ENCODE measurements at places on chromosomes 1 and 21. TPM values are rescaled to one million over a fixed set of nuclear protein-coding genes. Genes with fewer than 3 reads are reported as not detected.

- H3K27me3 ChIP-seq, result no peaks in the 10 kb centered on the region
- no peak for DNase-seq
- H3K4me3 ChIP-seq, result no peak overlapping the region
- H3K27ac ChIP-seq, result no peak overlapping the region
These were observed 69.2 kb downstream of the UMODL1 start for GRCh38 chr21:42140196-42140934.

DNA sequence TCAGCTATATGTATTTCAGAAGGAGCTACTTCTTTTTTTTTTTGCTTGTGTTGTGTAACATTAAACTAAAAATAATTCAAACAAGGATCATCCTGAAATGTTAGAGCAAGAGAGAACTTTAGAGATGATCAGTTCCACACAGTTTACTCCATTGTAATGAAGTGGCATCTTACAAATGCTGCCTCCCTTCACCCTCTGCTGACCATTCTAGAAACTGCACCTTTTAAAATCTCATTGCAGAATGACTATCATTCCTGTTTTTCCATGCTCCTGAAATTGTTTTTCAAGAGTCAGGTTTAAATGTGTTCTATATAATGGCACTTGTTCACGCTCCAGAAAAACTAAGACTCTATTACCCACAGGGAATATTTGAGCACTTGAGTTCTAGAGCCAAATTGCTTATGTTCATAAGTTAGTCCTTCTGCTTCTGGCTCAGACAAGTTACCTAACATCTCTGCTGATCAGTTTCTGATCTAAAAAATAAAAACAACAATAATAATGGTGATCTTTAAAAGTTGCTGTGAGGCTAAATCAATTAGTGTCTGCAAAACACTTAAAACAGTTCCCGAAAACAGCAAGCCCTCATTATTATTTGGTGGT is 21.5 kb upstream of the SLC44A5 start:
- no peaks in the 10 kb centered on the region for H3K4me1 ChIP-seq
- H3K36me3 ChIP-seq, result no peaks in the 10 kb centered on the region
- no peaks in the 10 kb centered on the region for H3K27me3 ChIP-seq
- DNase-seq, result peak; percentile 43

Gene MRPL37
- polyA plus RNA-seq, result 29.4 TPM

DNA sequence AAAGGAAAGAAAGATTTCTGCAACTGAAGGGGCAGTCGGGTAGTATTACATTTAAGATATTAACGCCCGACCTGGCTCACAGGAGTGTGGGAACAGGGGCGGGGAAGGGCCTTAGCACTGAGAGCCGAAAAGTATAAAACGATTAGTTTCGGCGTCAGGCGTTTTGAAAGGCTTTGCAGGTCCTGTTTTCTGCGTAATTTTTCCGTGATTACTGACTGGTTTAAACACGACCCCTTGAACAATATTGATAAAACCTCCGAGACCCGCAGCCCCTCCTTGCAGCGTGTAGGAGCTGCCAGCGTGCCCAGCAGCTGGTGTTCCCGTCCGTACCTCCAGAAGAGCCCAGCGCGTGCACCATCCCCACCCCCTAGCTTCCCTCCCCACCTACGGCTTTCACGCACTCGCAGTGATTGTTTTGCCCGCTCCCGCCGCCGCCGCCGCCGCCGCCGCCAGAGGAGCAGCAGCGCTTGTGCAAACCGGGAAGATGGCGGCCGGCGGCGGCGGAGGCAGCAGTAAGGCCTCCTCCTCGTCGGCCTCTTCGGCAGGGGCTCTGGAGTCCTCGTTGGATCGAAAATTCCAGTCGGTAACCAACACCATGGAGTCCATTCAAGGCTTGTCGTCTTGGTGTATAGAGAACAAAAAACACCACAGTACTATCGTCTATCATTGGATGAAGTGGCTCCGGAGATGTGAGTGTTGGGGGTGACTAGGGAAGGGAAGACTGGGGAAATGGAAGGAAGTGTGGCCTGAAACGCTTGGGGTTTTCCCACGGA is 470 bp downstream of the RPRD2 start:
- peak overlapping the region; percentile 55 for H3K4me3 ChIP-seq
- no peaks in the 10 kb centered on the region for H3K36me3 ChIP-seq
- peak; percentile 84 for DNase-seq
- H3K4me1 ChIP-seq, result no peaks in the 10 kb centered on the region
- peak overlapping the region; percentile 97 for H3K27ac ChIP-seq

Gene FCRL3
- 0.84 TPM for polyA plus RNA-seq

Gene KLHDC9
- 8.6 TPM for polyA plus RNA-seq

DNA sequence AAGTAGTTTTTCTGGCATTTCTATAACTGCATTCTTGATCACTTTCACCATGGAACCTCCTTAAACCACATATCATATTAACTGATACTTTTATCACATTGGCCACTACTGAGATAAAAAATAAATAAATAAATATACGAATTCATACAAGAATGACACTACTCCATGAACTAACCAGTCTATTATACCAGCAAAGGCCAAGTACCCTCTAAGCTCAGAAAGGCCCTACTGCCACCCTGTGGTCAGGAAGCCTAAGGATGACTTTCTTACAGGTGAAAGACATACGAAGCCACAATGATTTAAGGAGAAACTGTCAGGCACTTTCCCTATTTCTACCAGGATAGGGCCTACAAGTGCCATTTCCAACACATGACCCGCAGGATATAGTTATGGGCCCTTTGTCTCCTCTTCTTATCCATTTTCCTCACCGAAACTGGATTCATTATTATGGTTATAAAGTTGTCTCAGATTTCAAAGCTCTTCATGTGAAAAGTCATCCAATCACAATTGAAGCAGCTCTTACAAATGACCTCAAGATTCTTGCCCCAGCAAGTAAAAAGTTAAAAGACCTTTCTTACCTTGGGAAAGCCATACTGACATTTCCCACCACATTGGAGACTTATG is 23.9 kb downstream of the DNAJC8 start:
- H3K27ac ChIP-seq, result no peak overlapping the region
- peaks cover 4% of the 10 kb centered on the region for H3K36me3 ChIP-seq
- no peaks in the 10 kb centered on the region for H3K4me1 ChIP-seq
- no peak overlapping the region for H3K4me3 ChIP-seq
- DNase-seq, result peak; percentile 55
- H3K27me3 ChIP-seq, result no peaks in the 10 kb centered on the region

Gene SPRR5
- not detected for polyA plus RNA-seq

Gene HCN3
- 2.3 TPM for polyA plus RNA-seq

- H3K4me3 ChIP-seq, result no peak overlapping the region
- no peak for DNase-seq
- H3K27ac ChIP-seq, result no peak overlapping the region
- no peaks in the 10 kb centered on the region for H3K27me3 ChIP-seq
These were observed 15.2 kb downstream of the LRRN2 start for GRCh38 chr1:204670152-204670927.

DNA sequence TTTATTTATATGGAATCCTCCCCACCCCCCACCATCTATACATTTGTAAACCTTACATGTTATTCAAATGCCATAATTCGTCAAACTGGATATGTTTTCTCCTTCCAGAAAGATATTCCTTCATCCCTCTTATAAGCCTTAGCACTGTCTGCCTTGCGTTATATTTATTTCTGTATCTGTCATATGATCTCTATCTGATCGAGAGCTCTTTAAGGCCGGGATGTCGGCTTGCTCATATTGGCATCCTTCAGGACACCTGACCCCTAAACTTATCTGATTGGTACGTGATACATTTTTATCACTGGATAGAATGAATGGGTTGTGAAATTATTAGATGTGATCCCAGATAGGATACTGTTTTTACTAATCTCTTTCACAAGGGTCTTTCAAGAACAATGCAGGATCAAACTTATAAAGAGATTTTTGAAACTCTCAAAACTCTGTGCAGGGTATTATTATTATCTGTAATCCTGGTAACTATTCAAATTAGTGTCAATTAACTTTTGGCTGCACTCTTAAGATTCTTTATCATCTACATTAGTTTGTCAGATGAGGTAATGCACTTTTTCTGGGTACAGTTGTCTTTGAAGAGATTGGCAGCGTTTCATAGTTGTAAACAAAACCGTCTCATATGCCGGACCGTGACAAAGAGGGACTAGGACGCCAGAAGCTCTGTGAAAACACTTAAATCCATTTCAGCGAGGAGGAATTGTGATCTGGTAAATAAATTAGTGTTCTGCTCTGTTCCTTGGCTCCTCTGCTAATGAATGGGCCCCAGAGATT is 152.0 kb downstream of the KIF26B start:
- peaks cover 12% of the 10 kb centered on the region for H3K4me1 ChIP-seq
- H3K36me3 ChIP-seq, result no peaks in the 10 kb centered on the region
- peak; percentile 85 for DNase-seq
- no peak overlapping the region for H3K27ac ChIP-seq
- H3K4me3 ChIP-seq, result no peak overlapping the region

GRCh38 chr1:217627431-217627830 is 3.5 kb downstream of the GPATCH2 start:
- no peak overlapping the region for H3K4me3 ChIP-seq
- DNase-seq, result peak; percentile 19
- H3K27ac ChIP-seq, result no peak overlapping the region
- H3K27me3 ChIP-seq, result no peaks in the 10 kb centered on the region
- peaks cover 8% of the 10 kb centered on the region for H3K4me1 ChIP-seq
- H3K36me3 ChIP-seq, result no peaks in the 10 kb centered on the region

GRCh38 chr1:200888349-200888838 is 6.3 kb upstream of the INAVA start:
- H3K27me3 ChIP-seq, result no peaks in the 10 kb centered on the region
- H3K4me3 ChIP-seq, result no peak overlapping the region
- H3K36me3 ChIP-seq, result no peaks in the 10 kb centered on the region

- DNase-seq, result no peak
- H3K4me1 ChIP-seq, result peaks cover 15% of the 10 kb centered on the region
- H3K36me3 ChIP-seq, result peaks cover 3% of the 10 kb centered on the region
- H3K27me3 ChIP-seq, result no peaks in the 10 kb centered on the region
These were observed 104.9 kb upstream of the SOD1 start for GRCh38 chr21:31554511-31555022.

Gene TDRD10
- 6.1 TPM for polyA plus RNA-seq

Gene TLR5
- polyA plus RNA-seq, result 3.0 TPM

- H3K4me3 ChIP-seq, result no peak overlapping the region
- DNase-seq, result no peak
- H3K36me3 ChIP-seq, result no peaks in the 10 kb centered on the region
- H3K4me1 ChIP-seq, result no peaks in the 10 kb centered on the region
- no peaks in the 10 kb centered on the region for H3K27me3 ChIP-seq
- no peak overlapping the region for H3K27ac ChIP-seq
These were observed 27.0 kb downstream of the RERE start for GRCh38 chr1:8790478-8790877.

GRCh38 chr1:223887747-223888418 is 42.1 kb upstream of the TP53BP2 start:
- no peak overlapping the region for H3K4me3 ChIP-seq
- no peaks in the 10 kb centered on the region for H3K4me1 ChIP-seq
- H3K27ac ChIP-seq, result peak overlapping the region; percentile 47
- DNase-seq, result peak; percentile 11
- H3K27me3 ChIP-seq, result no peaks in the 10 kb centered on the region
- H3K36me3 ChIP-seq, result no peaks in the 10 kb centered on the region

Gene AMY1C
- polyA plus RNA-seq, result 71.2 TPM

DNA sequence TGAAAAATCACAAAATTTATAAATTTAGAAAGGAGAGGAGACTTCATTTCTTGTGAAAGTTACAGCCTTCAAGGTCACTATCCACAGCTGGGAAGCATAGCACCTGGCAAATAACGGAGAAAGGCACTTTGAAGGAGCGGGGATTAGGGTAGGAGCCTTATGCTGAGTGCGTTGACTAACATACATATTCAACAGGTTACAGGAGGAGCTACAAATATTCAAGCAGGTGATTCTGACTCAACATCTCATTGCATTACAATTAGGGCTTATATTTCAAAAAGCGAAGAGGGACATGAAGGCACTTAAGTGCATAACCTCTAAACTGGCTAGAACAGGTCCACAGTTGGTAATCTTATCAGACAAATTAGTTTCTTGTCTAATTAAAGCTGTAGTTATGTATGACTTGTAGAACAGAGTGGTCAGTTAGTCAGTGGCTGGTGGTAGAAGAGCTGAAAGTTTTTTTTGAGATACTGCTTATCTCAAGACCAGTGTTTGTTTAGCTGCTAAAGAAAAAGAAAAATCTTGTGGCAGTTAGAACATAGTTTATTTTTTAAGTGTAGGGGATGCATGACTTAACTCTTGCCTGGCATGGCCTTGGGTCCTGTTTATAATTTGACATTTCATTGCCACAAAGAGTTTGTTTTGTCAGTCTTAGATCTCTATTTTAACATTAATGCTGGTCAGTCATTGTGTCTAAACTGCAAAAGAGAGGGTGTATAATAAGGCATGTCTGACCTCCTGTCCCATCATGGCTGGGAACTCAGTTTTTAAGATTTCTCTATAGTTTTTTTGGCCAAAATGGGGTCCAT is 311.5 kb downstream of the DUSP10 start:
- no peak overlapping the region for H3K4me3 ChIP-seq
- no peak overlapping the region for H3K27ac ChIP-seq
- no peak for DNase-seq
- no peaks in the 10 kb centered on the region for H3K27me3 ChIP-seq

DNA sequence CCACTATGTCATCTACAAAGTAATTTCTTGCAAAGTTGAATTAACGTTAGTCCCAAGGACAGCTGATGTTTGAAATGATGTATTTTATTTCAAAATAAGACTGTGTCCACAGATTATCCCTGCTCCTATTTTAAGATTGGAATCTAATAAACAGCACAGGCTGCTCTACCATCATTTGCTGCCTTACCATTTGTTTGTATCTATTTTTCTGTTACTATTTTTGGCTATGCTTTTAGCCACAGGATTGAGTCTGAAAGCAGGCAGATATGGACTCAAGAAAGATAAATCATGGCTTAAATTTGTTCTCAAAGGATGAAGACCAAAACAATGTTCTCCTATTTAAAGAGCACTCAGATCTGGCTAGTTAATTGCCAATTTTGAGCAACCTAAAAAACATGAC is 105.3 kb downstream of the RGS2 start:
- H3K27me3 ChIP-seq, result no peaks in the 10 kb centered on the region
- H3K27ac ChIP-seq, result no peak overlapping the region
- no peak for DNase-seq
- H3K4me3 ChIP-seq, result no peak overlapping the region
- no peaks in the 10 kb centered on the region for H3K36me3 ChIP-seq

GRCh38 chr1:209561532-209561931 is 22.0 kb upstream of the CAMK1G start:
- H3K36me3 ChIP-seq, result no peaks in the 10 kb centered on the region
- no peak overlapping the region for H3K4me3 ChIP-seq
- peaks cover 2% of the 10 kb centered on the region for H3K27me3 ChIP-seq
- peaks cover 6% of the 10 kb centered on the region for H3K4me1 ChIP-seq
- H3K27ac ChIP-seq, result no peak overlapping the region

Gene IQCC
- polyA plus RNA-seq, result 1.6 TPM

GRCh38 chr1:218679391-218679790 is 334.3 kb downstream of the TGFB2 start:
- DNase-seq, result no peak
- H3K36me3 ChIP-seq, result no peaks in the 10 kb centered on the region
- no peaks in the 10 kb centered on the region for H3K27me3 ChIP-seq
- H3K27ac ChIP-seq, result no peak overlapping the region

Gene ACOT11
- 2.8 TPM for polyA plus RNA-seq

- H3K27ac ChIP-seq, result no peak overlapping the region
- no peak overlapping the region for H3K4me3 ChIP-seq
- no peak for DNase-seq
- H3K4me1 ChIP-seq, result peaks cover 22% of the 10 kb centered on the region
- peaks cover 10% of the 10 kb centered on the region for H3K36me3 ChIP-seq
- no peaks in the 10 kb centered on the region for H3K27me3 ChIP-seq
These were observed 3.8 kb downstream of the RGS2 start for GRCh38 chr1:192812420-192813209.
